Mesothelial cell of epicardium (in vitro differentiated cells): ENCODE measurements at places on chromosomes 7 and 10. TPM values are rescaled to one million over a fixed set of nuclear protein-coding genes. Genes with fewer than 3 reads are reported as not detected.

The SEMA3E gene
- 0.73 to 1.3 TPM (median 0.81 TPM) in 3 replicates for total RNA-seq

The MCM10 gene
- total RNA-seq, result 10.4 to 14.8 TPM (median 12.5 TPM) in 3 replicates

GRCh38 chr7:139641337-139641992, 118.0 kb downstream of the CLEC2L start:
- no peaks in the 10 kb centered on the region for H3K27me3 ChIP-seq
- peaks cover 14% of the 10 kb centered on the region for H3K36me3 ChIP-seq
- peaks cover 2% of the 10 kb centered on the region for H3K4me1 ChIP-seq
- no peak for DNase-seq

- H3K27me3 ChIP-seq, result no peaks in the 10 kb centered on the region
- H3K27ac ChIP-seq, result peak overlapping the region; percentile 91
- peaks cover 10% of the 10 kb centered on the region for H3K36me3 ChIP-seq
Measured at GRCh38 chr10:110834629-110835301, 37.0 kb upstream of the PDCD4 start.
